ENCODE measurements at places on chromosomes 16 and 17.

DNA sequence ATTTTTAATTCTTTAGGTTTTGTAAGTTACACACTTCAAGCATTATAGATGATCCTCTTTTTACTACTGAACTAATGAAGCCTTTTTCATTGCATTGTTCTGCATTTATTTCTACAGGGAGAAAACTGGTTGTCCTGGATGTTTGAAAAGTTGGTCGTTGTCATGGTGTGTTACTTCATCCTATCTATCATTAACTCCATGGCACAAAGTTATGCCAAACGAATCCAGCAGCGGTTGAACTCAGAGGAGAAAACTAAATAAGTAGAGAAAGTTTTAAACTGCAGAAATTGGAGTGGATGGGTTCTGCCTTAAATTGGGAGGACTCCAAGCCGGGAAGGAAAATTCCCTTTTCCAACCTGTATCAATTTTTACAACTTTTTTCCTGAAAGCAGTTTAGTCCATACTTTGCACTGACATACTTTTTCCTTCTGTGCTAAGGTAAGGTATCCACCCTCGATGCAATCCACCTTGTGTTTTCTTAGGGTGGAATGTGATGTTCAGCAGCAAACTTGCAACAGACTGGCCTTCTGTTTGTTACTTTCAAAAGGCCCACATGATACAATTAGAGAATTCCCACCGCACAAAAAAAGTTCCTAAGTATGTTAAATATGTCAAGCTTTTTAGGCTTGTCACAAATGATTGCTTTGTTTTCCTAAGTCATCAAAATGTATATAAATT is 53.0 kb downstream of the TUBD1 start:
- no peak for DNase-seq

DNA sequence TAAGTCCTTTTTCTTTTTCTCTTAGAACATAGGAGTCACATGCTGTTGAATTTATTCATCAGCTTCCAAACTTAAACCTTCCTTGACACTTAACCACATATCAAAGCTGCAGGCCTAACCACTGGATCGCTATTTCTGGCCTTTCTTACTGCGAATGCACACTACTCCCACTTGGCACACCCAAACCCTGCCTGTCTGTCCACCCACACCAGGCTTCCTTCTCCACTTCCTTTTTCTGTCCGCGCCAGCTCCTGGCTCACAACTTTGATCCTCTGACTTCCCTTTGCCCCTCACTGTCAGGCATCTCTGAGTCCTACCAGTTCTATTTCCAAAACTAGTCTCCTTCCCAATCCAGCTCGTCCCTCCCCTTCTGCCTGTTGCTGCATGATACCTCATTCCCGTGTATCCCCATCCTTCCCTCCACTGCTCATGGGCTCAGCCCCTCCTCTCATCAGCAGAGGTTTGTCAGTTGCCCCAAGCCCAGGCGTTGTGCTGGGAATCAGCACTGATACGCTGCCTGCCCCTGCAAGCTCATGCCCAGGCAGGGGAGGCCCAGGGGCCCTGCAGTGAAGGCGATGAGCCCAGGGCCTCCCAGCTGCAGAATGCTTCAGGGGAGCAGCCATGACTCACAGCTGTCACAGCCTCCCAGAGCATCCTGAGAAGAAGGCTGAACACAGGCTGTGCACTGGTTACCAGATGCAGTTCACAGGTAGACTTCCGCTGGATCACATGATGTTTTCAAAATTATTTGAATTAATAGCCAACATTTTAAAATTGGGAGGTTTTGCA is 179.8 kb downstream of the KATNIP start:
- DNase-seq, result peak; percentile 47

DNA sequence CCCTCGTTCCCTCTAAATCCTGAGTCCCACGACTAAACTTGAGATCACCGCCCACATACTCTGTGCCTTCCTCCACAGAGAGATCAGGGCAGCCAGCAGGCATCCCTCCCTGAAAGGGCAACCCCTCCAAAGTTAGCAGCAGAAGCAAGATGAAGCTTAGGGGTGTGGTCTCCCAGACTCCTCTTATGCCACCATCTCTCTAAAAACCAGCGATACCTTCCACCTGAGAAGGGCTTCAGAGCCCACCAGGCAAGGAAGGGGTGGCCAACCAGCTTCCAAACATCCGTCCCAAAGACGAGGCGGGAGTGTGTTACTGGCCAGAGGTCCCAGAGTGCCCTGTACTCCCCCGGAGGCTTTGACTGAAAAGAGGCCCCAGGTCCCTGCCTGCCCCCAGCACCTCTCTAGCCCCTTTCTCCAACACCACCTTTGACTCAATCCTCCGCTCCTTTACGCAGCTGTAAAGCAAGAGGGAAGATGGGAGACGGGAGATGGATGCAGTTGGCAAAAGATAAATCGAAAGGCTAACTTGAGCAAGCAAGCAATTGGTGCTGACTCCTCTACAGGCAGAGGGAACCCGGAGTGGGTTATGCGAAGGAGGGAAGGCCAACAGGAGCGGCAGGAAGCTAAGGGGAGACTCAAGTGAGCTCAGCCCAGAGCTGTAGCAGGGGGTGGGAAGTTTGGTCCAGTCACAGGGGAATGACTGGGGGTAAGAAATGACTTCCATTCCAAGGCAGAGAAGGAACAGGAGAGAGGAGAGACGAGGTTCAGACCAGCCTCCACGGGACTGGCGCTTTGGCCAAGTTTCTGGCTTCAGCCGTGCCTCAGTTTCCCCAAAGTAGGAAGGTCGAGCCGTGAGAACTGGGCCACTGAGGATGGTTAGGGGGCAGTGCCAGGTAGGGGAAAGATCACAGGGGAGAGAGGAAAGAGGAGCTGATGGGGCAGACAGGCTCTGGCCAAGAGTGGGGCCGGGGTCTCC is 1.0 kb downstream of the ST3GAL2 start:
- peak; percentile 49 for DNase-seq

- DNase-seq, result no peak
Observed at GRCh38 chr17:31484821-31485220, 93.3 kb downstream of the RAB11FIP4 start.

- no peak for DNase-seq
Observed at GRCh38 chr17:32503251-32504165, 16.7 kb downstream of the CDK5R1 start.

- peak; percentile 80 for DNase-seq
Observed at GRCh38 chr17:1241929-1242328, 28.3 kb upstream of the BHLHA9 start.

GRCh38 chr17:58377093-58377601 is 25.1 kb upstream of the SUPT4H1 start:
- no peak for DNase-seq

- DNase-seq, result no peak
Observed at GRCh38 chr16:4989391-4990006, 31.4 kb downstream of the SEC14L5 start.

DNA sequence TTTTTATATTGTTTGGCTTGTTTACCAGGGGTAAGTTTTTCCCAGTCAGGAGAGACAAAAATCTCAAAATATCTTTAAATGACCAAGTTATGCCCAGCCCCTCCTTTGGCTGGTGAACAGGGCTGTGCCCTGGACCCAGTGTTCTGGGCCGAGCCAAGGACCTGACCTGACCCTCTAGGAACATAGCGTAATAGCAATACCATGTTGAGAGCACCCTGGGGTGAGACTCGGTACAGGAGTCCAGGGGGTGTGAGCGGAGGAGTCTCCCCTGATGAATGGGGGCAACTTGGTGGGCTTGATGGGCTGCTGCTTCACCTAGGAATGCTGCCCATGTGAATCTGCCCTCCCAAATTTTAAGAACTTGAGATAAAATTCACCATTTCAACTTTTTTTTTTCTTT is 47.4 kb downstream of the B9D1 start:
- no peak for DNase-seq

GRCh38 chr17:6627019-6627418 is 13.5 kb downstream of the KIAA0753 start:
- no peak for DNase-seq

GRCh38 chr16:71895679-71896365 is 491 bp downstream of the IST1 start:
- no peak for DNase-seq

DNA sequence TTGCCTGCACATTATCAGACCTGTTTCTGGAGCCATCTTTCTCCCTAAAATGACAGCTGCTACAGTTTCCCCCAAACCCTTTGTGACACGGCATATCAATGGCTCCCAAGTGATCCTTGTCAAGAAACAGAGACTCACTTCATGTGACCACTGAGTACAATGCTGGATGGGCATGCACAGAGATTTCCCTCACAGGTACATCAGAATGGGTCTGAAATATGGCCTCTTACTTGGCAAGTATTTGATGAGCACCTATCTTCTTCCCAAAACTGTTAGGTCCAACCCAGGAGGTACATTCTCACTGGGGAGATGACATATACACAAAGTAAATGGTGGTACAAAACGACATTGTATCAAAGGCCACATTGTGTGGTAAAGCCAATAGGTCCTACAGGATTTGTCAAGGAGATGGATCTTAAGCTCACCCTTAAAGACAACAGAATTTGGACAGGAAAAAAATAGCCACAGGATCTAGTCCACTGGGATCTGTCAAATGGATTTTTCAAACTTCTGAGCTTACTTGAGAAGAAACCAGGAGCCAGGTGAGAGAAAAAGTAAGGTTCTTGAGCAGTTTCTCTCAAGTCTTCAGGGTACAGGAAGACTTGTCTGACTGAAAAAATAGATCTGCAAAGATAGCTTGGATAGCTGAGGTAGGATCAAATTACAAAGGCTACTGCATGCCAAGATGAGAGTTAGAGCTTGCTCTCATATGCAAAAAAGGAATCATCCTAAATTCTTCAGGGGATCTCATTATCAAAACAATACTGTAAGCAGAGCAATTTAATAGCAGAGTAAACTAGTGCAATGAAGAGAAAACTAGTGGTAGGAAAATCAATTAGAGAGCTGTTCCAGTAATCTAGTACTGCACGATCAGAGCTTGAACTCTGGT is 28.8 kb downstream of the RNF43 start:
- no peak for DNase-seq

DNA sequence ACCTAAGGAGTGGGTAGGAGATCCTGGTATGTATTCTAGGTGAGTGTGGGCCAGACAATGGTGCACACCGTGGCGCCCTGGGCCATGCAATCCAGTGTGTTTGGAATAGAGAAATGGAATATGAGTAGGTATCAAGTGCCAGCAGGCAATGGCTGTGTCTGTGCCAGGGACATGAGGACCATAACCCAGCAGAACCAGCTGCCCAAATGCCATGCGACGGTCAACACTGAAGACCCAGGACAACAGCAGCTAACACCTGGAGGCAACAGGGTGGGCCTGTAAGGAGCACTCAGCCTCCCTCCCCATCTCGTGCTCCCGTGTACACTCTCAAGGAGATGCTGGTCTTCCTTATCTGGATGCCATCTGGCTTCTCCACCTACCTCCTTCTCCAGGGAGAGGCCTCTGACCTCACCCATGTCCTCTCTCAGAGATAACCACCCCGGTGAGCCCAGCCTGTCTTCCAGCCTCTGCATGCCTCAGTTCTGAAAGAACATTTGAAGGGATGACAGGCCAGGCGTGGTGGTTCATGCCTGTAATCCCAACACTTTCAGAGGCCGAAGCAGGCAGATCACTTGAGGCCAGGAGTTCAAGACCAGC is 750 bp upstream of the GSDMB start:
- DNase-seq, result no peak

- no peak for DNase-seq
Observed at GRCh38 chr17:80423536-80424225, 8.7 kb downstream of the ENDOV start.

- no peak for DNase-seq
Observed at GRCh38 chr16:23227529-23227928, 45.0 kb downstream of the SCNN1G start.

DNA sequence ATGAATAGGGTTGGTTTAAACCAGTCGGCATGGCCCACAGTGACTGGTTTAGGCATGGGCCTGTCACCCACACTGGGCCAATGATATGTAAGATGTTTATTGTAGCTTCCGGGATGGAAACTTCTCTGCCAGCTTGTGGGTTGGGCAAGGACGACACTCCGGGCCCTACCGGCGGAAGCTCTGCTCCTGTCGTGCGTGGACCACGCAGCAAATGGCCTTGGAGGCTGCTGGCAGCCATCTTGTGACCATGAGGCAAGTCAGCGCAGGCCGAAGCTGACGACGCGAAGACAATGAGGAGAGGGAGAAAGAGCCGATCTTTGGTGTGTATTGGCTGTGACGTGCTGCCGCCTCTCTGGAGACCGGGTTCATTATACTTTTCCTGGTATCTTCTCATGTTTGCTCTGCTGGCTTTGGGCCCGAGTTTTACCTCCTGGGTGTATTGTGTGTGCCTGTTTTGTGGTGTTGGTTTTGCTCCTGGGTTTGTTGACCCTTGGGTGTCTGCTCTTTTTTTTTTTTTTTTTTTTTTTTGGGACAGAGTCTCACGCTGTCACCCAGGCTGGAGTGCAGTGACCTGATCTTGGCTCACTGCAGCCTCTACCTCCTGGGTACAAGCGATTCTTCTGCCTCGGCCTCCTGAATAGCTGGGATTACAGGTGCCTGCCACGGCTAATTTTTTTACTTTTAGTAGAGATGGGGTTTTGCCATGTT is 15.4 kb downstream of the SLC25A10 start:
- no peak for DNase-seq

GRCh38 chr17:12554251-12554650 is 111.4 kb upstream of the MYOCD start:
- no peak for DNase-seq

DNA sequence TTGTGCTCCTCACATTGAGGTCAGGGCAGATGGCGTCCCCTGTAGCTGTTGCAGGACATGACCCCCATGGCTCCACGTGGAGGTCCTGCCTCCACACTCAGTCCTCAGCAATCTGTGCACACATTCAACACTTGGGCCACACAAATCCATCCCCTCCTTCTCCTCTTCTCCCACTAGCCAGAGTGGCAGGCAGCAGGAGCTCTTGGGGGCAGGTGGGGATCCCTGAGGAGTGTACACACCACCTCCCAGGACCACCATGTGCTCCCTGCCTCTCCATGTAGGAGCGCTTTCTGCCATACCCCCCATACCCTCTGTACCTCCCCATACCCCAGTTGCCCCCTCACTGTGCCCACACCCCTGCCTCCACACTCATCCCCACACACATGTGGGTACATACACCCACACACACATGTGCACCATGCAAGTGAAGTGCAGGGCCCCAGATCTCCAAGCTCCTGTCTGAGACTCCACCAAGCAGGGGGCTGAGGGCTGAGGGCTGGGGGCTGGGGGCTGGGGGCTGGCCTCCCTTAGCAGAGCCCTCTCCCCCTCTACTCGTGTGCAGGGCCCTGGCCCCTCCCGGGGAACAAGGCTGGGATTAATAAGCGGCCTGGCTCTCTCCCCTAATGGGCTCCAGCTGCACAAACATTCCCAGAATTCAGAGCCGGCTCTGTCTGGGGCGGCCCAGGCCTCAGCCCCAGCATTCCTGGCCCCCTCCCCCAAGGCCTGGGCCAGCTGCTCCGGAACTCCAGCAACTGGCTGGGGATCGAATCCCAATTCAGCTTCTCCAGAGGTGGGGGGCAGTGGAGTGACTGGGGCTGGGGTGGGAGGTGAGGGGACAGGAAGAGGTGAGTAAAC is 48.2 kb upstream of the MEIOC start:
- peak; percentile 83 for DNase-seq

- no peak for DNase-seq
Observed at GRCh38 chr17:11707586-11707985, 109.3 kb downstream of the DNAH9 start.

Data from femur (tissue), 1 donor.